H54 (cell line): ENCODE measurements at places on chromosomes 16 and 17.

- no peak for DNase-seq
Observed at GRCh38 chr17:8865811-8866210, 1.7 kb downstream of the PIK3R6 start.

GRCh38 chr16:48434653-48435317, 49.6 kb upstream of the SIAH1 start:
- DNase-seq = no peak

DNA sequence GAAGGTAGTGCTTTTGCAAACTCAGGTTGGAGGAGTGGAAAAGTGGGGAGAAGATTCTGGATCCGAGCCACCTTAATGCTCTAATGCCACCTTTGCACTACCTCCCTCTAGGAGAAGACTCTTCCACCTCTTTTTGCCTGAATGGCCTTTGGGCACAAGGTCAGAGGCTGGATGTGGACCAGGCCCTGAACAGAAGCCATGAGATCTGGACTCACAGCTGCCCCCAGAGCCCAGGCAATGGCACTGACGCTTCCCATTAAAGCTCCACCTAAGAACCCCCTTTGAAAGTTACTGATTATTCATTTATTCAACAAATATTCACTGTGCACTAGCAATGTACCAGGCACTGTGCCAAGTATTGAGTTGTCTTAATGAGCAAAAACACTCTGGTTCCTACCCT, 3.2 kb downstream of the SHBG start:
- DNase-seq = no peak

DNA sequence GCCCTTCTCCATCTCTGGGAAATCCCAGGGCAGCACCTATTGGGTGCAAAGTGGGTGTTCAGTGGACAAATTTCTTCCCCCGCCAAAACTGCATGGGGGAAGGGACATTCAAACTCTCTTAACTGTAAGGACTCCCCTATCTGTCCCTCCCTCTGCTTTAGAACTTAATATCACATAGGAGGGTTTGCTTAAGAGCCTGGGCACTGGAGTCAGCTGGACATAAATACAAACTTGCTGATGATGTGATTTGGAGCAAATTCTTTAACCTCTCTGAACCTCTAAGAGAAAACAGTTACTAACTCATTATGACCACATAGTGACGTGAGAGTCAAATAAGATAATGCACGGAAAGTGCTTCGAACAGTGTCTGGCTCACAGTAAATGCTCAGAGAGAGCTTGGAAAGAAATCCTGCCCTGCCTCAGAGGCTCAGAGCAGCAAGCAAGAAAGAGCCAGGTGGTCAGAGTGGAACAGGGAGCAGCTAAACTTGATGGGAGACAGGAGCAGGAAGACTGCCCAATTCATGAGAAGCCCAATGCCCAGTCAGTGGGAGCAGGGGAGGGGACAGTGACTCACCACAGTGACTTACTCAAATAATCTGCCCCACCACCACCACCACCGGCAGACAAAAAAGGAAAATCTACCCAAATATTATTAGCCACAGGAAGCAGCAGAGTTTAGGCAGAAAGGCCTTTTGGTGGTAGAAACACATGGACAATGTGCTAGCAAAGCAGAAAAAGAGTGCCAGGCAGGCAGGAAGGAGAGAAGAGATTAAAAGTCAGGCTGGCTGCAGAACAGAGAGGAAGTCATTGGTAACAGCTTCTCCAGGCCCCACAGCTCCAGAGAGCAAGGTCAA, 23.9 kb upstream of the CCL1 start:
- DNase-seq = no peak

DNA sequence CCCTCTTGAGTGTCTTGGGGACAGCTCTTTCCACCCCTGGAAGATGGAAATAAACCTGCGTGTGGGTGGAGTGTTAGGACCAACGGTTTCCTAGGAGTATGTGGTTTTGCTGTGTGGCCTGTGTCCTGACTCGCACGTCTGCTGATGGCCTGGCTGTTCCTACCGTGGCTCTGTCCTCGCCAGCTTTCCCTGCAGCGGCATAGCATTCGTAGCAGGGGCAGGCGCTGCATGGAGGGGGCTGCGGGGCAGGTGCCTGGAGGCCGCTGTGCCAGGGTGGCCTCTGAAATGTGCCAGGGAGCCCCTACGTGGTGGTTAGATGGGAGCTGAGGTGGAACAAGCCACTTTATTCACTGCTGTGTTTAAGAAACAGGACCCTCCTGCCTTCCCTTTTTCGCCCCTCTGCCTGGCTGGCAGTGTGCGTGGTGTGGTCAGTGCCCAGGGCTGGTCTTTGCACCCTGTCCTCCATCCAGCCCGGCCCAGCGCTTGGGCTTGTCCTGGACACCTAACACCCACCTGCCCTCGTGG, 10.6 kb downstream of the SLC16A3 start:
- no peak for DNase-seq

DNA sequence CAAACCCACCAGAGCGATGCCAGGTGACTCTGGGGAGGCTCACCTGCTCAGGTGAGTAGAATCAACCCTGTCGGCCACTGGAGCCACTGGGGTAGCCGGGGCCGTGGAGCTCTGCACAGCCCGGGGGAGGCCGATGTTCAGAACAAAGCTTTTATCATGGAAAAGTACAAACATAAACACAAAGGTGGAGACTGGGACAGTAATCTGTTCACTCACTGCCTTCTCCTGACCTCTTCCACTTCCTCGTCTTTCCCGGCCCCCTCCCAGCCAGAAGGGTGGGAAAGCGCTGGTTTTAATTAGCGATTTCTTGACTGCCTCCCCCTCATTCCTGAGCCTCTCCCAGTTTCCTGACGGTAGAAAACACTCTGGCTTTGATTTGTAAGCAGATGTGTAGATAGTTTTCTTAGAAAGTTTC, 9.8 kb upstream of the TEX19 start:
- no peak for DNase-seq

- no peak for DNase-seq
Observed at GRCh38 chr17:2250140-2251095, 53.2 kb downstream of the SMG6 start.

DNA sequence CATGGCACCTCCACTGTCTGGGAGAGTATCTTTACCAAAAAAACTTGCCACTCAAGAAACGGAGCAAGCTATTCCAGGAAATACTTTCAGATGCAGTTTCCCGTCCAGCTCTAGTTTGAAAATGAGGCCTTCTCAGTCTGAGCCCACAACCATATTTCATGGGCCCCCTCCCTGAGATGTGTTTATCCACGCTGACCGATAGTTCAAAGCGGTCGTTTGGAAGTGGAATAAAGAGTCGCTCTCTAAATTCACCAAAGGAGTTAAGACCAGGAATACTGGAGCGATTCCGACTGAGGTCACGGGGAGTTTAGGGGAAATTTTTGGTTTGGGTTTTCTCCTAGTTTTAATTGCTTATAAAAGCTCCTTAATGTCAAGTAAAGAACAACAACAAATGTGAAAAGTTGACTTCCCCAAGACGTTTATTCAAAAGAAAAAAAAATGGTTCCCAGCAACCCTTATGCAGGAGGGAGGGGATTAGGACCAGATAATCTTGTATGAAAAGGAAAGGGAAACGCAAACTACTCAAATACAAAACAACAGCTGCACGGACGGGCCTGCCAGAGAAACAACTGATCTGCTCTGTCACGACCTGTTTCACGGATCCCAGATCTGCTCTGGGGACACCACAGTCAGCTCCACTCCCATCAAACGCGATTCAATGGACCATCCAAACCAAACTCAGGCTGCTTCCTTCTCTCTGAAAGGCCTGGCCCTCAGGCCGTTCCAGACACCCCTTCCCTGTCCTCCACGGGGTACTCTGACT, 77.1 kb downstream of the MRM3 start:
- DNase-seq = no peak

DNA sequence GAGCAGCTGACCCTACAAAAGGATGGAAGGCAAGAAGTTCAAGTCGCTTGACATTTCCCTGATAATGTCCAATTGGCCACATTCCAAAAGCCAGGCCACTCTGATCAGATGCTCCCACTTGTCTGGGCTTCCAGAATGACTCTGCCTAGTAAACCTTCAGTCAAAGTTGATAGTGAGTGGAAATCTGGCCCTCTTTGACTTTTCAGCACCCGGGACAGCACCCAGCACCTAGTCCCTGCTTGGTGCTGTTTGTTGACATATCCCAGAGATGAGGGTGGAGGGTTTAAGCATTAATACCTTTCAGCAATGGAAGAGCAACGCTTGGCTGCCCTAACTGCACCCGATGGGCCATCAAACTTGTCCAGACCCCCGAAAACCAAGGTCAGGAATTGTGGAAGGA, 131.3 kb downstream of the AIPL1 start:
- DNase-seq = peak; percentile 26
